ENCODE measurements at places on chromosomes 6 and 20.

GRCh38 chr20:32903666-32904175 is 45.0 kb downstream of the EFCAB8 start:
- no peak for DNase-seq

GRCh38 chr6:41042226-41043055 is at the start of gene TSPO2:
TSS of gene TSPO2 (plus strand) at chr6:41042467. CDS start at chr6:41042986, 519 bp downstream.
- no peak for DNase-seq

GRCh38 chr20:18019068-18019467 is 38.6 kb downstream of the OVOL2 start:
- peak; percentile 79 for DNase-seq

DNA sequence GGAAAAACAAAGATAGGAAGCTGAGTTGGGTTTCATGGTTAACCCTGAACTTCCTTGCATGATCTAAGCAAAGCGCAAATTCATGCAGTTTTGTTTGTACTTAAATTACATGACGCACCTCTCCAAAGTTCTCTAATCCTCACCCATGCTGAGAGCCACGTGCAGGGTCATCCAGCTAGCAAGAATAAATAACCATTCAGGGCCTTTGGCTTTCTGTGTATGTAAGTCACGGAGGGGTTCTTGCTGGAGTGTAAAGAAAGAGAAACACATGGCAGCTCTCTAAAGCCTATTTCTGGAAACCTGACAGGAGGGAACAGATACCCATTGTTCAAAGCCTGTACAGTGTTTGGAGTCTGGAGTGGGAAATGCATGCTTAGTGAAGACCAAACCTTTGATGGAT is 171.7 kb upstream of the CCN2 start:
- DNase-seq, result no peak

GRCh38 chr6:9841886-9842725 is 572.8 kb downstream of the TFAP2A start:
- DNase-seq, result no peak

GRCh38 chr20:58088625-58089024 is 139.8 kb downstream of the ANKRD60 start:
- DNase-seq, result no peak

DNA sequence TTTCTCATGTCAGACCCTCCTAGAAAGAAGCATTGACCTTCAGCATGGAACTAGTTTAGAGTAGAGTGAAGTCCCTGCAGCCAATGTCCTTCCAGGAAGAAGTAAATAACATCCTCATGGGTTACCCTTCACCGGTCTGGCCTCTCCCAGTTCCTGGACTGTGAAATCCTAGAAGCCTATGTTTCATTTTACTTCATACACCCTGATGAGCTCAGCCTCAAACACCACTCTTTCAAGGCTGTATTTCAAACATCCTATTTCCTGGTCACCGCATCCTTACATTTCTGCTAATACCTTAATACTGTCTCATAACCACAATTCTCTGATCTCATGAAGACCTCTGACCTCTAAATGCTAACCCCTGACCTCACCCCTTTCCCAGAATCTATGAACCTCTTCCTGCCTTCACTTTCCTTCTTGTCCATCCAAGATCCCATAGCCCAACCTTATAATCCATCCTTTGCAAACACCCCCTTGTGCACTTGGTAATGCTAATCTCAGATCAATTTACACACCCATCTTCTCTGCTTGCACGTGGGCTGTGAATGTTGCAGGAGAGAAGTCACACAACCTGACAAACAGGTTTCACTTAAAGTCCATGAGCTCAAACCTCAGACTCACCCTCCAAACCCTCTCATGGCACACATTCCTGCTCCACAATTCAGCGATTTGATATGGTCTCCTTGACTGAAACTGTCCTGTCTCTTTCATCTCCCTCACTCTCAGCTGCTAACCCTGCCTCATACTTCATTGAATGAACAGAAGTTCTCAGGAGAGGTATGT is 30.2 kb downstream of the SLC2A10 start:
- DNase-seq, result no peak

DNA sequence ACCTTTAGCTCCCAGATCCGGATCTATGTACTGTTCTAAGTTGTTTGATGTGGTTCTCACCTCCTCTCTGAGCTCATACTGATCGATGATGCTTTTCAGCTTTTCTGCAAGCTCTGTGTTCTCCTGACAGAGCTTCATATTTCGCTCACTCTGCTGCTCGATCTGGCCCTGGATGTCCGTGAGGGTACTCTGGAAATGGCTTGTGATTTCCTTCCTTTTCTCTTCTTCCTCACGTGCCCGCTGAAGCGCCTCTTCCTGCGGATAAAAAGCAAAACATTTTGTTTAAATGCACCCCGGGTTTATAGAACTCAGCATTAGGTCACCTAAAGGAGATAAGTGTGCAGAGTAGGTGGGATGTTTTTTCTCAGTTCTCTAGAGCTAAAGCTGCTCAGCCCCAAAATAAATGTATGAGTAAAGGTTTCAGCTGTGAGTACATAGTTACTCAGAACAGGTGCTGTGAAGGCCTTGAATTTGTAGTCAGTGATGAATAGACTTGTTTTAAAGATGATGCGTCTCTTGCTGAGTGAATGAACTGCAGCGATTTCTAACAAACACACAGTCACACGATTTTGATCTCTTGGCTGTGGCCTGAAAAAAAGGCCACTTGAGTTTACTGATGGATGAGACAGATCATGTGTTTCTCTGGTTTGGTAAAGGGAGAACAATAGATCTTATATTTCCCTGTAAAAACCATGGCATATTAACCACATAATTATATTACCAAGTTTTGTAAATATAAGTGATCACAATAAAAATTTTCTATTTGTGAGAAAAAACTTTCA is 29.1 kb downstream of the TXLNB start:
- peak; percentile 58 for DNase-seq

- no peak for DNase-seq
Observed at GRCh38 chr20:44221368-44221954, 10.9 kb upstream of the OSER1 start.

DNA sequence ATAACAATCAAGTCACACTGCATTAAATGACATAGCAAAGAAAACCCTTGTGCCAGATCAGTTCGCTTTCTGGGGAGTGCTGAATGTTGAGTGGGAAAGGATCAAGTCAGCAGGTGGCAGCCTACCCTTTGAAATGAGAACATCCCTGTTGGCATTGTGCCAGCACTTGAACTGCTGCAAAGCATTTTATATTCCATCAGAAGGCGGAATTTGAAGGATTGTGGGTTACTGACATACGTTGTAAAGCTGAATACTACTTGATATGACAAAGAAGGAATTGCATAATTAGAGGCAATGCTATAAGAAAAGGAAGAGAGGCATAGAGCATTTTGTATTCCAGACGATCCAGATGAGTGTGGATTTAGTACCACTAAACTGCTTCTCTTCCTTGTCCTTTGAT is 26.5 kb downstream of the BCKDHB start:
- DNase-seq, result no peak

GRCh38 chr20:33568378-33568777 is 78.5 kb downstream of the CBFA2T2 start:
- DNase-seq, result peak; percentile 29

GRCh38 chr6:155867682-155868081 is 412.0 kb upstream of the NOX3 start:
- no peak for DNase-seq

GRCh38 chr20:39631557-39631956 is 669.4 kb downstream of the DHX35 start:
- DNase-seq, result no peak

DNA sequence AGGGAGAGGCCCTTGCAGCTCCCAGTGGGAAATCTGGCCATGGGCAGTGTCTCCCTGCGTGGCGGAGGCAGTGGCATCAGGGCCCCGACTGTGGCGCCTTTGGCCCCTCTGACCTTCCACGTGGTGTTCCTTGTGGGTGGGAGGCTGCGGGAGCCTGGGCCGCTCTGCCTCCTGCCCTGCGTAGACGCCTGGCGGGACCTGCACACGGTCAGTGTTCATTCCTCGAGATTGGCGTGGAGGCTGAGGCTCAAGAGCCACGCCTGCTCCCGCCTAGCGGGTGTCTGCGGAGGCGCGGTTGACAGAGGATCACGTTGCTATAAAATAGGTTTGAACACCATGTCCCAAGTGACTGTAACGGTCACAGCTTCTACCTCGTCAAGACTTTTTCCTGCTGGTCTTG is 14.0 kb downstream of the COL9A3 start:
- DNase-seq, result no peak

- DNase-seq, result no peak
Observed at GRCh38 chr6:29924287-29924686, 18.0 kb upstream of the HLA-A start.

DNA sequence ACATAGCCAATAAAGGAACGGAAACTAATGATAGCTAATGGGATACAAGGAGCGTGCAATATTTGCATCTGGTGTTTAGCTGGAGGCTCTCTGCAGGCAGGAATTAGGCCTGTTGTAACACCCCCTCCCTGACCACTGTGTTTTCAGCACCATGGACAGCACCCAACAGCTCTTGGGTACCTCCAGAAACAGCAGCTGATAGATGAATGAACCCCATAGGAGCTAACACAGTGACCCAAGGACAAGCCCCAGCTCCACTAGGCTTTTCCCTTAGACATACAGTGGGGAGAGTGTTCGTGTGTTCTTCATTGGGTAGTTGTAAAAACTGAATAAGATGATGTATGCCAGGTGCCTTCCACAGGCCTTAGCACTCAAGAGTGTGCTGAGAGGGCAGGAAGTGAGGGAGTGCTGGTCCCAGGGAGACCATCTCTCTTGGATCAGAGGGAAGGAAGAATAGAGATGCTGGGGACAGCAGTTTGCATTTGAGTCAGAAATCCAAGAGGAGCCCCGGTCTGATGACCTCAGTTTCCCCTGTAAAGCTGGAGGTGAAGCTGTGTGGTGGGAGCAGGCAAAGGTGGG is 161.3 kb downstream of the PHACTR3 start:
- DNase-seq, result no peak

DNA sequence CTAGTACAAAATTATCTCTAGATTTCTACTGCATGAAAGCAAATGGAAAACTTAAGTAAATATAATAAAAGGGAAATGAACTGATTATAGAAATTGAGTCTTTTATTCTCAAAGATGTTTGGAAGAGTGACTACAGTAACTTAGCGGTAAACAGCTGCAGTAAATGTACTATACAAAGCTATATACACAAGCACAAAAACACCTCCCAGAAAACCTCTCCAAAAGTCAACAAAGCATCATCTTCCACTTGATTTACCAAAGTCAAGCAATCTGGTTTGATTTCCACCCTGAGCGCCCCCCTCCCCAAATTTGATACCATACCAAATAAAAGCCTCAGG is 142.1 kb upstream of the SHLD1 start:
- DNase-seq, result no peak

- no peak for DNase-seq
Observed at GRCh38 chr20:54716174-54716747, 240.9 kb downstream of the DOK5 start.

DNA sequence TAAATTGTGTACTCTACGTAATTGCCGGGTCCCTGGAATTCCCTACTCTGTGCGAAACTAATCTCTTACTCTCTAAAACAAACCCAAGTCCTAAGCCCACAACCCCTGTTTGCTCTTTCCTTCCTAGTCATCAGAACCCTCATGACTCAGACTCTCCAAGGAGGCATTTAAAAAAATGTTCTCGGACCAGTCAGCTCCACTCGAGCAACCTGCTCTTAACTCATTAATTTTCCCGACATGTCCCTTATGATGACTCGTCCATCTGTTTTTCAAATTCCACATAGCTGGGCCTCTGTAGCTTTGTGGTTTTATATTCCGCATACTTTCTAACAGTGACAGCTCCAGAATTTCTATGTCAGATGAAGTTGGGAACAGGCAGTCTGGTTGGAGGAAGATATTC is 2.6 kb upstream of the MUC22 start:
- DNase-seq, result no peak

DNA sequence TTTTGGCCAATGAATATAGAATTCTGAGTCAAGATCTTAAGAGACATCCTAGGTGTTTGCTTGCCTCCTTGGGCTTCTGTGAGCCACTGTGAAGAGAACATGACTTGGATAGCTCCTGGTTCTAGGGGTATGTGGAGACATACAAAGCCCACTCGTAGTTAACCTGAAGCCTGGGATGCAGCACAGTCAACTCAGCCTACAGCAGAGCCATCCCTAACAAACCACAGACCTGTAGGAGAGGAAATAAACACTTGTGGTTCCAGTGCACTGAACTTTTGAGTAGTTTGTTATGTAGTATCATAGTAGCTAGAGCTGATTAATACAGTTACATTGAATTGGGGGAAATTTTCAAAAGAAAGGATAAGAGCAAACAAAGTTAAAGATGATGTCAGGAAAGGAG is 474.4 kb upstream of the HSF2 start:
- DNase-seq, result no peak

DNA sequence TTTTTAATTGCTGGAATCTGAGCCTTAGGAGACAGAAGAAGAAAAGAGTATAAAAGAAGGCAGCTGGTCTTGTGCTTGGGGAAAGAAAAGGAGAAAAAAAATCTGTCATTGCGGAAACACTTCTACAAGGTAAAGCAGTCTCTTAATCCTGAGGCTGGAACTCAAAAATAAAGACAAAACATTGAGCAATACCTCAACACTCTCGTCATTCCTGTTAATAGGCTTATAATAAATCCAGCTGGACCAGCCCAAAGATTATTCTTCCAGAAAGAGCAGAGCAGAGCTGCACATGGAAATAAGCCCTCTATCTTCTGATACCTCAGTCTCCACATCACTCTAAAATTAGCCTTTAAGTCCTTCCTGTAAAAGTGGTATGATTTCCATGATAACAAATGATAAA is 62.0 kb upstream of the HIVEP1 start:
- no peak for DNase-seq

- no peak for DNase-seq
Observed at GRCh38 chr6:158780246-158780884, 38.8 kb downstream of the EZR start.

- no peak for DNase-seq
Observed at GRCh38 chr20:10562899-10563298, 110.9 kb downstream of the JAG1 start.

DNA sequence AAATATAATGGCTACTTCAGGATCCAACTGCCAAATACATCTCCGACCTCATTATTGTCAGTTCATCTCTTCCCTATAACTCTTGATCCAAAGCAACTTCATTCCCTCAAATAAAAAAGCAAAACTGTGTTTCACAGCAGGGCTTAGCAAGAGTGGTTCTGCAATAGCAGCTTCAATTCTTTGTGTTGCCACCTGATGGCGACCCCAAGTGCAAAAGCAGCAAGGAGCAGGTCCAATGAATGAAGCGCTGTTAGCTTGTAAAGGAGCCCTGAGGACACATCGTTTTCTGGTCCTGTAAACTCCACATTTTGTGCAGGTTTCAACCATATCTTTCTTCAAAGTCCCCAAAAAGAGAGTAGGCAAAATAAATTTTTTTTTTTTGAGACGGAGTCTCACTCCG is 19.6 kb downstream of the RTN4IP1 start:
- no peak for DNase-seq

DNA sequence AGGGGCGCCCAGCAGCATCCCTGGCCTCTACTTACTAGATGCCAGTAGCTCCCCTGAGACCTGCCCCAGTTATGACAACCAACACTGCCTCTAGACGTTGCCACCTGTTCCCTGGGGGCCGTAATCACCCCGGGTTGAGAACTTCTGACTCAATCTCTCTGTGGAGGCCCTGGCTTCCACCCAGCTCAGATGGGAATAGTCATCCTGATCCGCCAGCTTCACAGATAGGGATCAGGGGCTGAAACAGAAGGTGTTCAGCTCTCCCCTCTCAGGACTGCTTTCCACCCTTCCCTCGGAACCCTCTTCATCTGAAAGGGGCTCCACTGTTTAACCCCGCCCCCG is 3.3 kb downstream of the CAPN11 start:
- no peak for DNase-seq
